ENCODE measurements at places on chromosomes 1 and 21.
A peak's percentile ranks its signal among the peaks of the same experiment; 100 is the strongest.

DNA sequence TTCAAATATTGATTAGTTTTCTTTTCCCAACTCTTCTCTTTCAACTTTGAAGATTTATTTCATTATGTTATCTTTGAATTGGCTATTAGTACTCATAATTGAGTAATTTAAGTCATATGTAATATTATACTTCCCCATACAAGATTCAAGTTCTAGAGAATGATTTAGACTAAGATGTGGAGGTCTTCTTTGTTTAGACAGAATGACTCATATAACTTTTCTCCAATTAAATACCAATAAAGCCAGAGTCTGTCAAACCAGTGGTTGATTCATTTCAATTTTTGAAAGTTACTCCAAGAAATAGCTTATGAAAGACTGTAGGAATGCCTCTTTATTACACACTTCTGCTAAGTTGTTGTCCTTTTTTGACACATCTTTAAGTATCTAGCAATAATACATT, 115.8 kb upstream of the SLC35F3 start:
- no peak for DNase-seq

GRCh38 chr1:31781138-31781755, 17.1 kb upstream of the ADGRB2 start:
- DNase-seq = no peak

DNA sequence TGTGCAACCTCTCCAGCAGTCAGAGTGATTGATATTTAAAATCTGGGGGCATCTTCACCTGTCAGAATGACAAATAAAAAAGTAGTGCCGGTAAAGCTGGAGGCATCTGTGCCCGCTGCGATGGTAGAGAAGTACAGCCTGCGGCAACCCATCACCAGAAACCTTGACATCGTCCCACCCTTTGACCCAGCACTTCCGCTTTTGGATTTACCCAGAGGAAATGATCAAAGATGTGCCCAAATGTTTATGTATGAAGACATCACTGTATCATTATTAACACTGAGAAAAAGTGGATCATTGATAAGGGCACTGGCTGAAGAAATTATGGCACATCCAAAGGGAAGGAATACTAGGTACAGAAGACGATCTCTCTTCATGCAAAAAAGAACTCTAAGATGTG, 96.0 kb downstream of the PGBD5 start:
- DNase-seq = no peak

GRCh38 chr1:87941337-87941946, 612.8 kb downstream of the LMO4 start:
- no peak for DNase-seq

DNA sequence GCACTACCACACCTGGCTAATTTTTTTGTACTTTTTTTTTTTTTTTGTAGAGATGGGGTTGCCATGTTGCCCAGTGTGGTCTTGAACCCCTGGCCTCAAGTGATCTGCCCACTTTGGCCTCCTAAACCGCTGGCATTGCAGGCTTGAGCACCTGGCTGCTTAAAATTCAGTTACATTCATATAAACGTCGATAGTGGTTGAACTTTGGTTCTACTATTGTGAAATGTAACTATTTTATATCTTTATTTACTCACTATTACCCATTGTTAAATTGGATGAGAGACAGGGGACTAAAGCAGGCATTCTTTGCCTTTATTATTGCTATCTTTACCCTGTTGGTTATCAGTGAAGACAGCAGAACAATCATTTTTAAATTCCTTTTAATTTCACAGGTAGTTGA, 6.2 kb downstream of the SNX27 start:
- no peak for DNase-seq

DNA sequence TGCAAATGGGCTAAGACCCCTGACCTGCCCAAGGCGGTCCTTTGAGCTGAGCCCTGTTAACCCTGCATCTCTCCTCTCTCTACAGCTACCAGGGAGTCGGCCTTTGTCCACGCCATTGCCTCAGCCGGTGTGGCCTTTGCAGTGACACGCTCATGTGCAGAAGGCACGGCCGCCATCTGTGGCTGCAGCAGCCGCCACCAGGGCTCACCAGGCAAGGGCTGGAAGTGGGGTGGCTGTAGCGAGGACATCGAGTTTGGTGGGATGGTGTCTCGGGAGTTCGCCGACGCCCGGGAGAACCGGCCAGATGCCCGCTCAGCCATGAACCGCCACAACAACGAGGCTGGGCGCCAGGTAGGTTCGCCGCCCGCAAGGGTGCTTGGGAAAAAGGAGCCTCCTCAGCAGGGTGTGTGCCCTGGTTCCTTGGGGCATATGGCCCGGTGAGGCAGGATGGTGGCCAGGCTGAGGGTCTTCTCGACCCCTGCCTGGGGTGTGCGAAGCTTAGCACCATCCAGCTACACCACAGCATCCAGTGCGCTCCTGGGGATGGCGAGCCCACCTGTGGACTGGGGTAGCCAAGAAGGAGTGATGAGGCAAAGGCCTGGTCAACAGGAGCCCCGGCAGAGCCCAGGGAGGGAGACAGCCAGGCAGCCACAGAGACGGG, 31.8 kb upstream of the ARF1 start:
- DNase-seq = no peak

- DNase-seq = no peak
Observed at GRCh38 chr1:152906023-152906565, 2.3 kb upstream of the IVL start.

GRCh38 chr1:238450976-238451375, 560.3 kb upstream of the ZP4 start:
- DNase-seq = no peak

DNA sequence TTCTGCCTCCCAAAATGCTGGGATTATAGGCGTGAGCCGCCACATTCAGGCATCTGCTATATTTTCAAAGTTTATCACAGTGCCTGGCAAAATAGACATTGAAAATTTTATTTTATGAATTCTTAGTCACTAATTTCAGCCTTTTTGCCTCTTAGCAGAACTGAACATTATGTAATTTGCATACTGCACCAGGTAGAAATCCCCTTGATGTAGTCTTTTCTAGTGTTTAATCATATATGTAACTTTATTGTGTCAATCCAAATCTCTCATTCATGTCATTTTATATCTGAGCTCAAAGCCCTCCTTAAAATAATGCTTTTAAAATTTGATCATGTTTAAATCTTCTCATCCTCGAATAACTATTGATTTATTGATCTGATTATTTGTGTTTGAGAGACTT, 19.2 kb downstream of the WDTC1 start:
- no peak for DNase-seq

DNA sequence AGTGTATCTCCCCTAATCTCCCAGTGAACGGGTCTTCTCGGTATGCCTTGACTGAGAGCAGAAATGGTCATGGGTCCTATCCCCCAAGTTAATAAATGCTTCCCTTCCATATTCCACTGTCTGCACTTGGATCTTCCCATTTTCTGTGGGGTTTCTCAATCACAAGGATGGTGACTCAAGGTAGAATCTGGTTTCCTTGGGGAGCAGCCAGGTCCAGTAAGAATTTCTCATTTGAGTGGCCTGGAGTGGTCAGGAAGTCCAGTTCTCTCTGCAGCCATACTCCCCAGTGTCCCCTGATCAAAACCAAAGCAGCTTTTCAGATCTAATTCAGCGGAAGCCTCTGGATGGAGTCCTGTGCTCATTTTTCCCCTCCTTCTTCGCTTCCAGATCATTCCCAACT, 14.8 kb upstream of the SLC27A3 start:
- DNase-seq = no peak

DNA sequence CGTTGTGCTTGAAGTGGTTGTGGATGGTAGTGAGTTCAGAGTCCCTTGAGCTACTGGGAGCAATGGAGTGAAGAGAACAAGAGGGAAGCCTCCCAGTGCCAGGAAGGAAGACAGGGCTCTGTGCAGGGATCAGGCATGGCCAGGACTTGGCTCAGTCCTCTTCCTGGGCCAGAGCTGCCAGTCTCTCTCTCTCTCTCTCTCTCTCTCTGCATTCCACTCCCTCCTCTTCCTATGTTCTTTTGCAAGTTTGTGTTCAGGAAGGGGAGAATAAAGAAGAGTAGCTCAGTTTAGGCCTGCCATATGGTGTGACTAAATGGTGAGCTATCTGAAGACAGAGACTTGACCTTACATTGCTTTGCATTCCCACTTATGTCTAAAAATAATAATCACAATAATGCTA, 20.5 kb upstream of the RPTN start:
- no peak for DNase-seq

- DNase-seq = no peak
Observed at GRCh38 chr1:33180226-33180910, 1.5 kb downstream of the TRIM62 start.

GRCh38 chr1:83102630-83103071, 896.3 kb downstream of the TTLL7 start:
- DNase-seq = peak; percentile 93

DNA sequence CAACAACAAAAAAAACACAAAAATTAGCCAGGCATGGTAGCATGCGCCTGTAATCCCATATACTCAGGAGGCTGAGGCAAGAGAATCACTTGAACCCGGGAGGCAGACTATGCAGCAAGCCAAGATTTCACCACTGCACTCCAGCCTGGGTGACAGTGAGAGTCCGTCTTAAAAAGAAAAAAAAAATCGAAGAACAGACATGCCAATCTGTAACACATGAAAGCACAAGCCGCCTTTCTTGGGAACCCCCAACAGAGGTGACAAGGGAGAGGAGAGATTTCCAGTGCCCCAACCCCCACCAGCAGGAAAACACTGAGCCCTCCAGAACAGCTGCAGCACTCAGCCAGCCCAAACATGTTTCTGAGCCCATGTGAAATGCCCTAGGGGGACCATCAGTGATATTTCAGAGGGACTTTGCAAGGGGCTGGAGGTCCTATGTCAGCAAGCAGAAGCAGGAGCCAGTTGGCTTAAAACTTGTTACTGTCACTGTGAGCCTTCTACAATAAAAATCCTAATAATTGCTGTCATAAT, 14.2 kb upstream of the EFNA1 start:
- no peak for DNase-seq

DNA sequence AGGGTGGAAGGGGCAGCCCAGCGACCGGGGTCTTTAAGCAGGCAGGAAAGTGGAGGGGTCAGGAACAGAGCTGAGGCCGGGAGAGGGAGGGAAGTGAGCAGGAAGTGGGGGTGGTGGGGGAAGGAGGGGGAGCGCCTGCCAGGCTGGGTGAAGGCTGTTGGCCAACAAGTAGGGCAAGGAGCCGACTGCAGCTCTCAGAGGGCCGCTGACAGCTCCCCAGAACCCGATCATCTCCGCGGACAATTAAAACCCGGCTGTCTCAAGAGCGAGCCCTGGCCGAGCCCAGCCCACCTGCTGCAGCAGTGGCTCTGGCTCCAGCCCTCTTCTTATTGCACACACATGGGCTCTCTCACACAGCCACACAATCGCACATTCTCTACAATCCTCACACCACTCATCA, 51.6 kb downstream of the GRIK3 start:
- no peak for DNase-seq

DNA sequence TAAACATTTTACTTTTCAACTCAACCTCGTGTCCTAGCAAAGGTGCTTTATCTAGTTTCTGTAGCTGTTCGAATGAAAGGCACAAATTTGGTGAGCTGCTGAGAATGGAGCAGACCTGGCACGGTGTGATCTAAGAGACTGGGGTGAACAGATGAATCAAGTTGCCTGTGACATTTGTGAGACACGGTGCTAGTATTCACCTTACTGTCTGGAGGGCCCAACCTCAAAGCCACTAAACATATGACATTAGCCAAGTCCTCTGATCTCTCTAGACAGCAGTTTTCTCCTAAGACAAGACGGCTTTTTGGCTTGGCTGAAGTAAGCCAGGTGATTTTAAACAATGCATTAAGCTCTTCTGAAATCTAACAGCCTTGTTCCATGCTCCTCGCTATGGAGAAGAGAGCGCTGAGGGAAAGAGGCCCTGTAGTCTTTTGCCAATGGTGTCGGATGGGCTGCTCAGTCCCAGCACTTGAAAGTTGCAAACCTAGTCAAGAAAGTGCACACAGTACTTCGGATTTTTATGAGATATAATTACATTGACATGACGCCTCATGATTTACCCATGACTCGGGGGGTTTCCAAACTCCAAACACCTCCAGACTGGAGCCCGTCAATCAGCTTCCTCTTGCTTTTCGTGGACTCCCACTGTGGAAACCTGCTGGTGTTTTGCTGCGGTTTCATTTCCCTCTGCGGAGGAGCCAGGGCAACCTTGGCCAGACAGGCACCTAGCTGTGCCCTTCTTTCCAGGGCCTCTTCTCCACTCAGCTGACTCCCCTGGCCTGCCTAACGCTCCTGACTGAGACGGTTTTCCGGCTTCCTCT, 794 bp upstream of the TOR3A start:
- DNase-seq = no peak

- DNase-seq = no peak
Observed at GRCh38 chr1:67324068-67324467, 16.4 kb downstream of the IL12RB2 start.

GRCh38 chr1:22420455-22421053, 31.1 kb upstream of the ZBTB40 start:
- peak; percentile 71 for DNase-seq

DNA sequence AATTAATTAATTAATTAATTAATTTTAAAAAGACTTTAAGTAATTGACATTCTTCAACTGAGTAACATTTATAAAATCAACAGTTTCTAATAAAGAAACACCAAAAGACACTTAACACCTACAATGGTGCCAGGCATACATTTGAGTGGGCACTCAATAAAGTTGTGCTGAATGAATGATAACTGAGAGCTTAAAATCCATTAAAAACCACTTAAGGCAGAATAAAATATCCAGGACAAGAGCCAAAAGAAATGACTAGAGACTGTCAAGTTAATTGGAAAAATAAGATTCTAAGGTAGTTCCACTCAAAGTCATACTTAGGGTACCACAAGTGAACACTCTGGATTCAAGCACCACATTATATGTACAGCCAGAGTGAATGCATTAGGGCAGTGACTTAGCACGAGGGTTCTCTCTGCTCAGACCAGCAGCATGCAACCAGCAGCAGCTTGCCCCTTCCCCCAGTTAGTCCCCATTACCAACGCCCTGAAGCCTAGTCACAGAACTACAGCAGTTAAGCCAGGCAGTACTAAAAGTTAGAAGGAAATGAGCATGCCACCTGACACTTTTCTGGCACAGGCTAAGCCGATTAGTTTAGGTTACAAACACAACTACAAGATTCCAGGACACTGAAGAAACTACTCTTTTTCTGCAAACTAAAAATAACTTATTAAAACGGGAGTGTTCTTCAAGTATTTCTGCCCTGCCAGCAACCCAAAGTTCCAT, 46.5 kb downstream of the LUZP1 start:
- DNase-seq = no peak

DNA sequence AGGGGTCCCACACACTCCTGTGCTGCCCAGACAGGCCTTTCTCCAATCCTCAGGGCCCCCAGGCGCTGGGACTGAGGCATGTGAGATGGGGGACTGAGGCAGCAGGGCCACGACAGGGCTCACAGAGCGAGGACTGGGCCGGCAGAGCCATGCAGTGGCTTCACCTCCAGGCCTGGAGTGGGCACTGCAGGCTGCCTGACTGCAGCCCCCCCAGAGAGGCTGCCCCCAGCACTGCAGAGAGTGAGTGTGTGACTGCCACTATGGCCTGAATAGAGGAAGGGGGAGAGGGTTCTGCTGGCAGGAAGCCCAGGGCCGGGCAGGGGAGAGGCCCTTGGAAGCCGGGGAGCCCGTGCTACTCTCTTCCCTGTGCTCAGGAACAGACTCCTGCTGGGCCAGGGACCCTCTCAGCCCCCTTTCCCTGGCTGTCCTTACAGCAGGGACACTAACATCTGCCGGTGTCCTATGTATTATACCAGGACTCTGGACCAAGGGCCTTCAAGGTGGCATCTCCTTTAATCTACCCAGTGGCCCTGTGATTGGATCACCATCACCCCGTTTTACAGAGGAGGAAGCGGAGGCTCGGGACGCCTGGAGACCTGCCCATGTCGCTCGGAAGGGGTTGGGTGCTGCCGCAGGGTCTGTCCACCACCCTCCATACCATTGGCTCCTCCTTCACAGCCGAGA, 20.2 kb upstream of the PLEKHG5 start:
- DNase-seq = no peak

- DNase-seq = no peak
Observed at GRCh38 chr1:5793516-5793915, 198.7 kb downstream of the NPHP4 start.

All from SK-N-DZ (cell line).